ENCODE measurements at places on chromosomes 5 and 9.

DNA sequence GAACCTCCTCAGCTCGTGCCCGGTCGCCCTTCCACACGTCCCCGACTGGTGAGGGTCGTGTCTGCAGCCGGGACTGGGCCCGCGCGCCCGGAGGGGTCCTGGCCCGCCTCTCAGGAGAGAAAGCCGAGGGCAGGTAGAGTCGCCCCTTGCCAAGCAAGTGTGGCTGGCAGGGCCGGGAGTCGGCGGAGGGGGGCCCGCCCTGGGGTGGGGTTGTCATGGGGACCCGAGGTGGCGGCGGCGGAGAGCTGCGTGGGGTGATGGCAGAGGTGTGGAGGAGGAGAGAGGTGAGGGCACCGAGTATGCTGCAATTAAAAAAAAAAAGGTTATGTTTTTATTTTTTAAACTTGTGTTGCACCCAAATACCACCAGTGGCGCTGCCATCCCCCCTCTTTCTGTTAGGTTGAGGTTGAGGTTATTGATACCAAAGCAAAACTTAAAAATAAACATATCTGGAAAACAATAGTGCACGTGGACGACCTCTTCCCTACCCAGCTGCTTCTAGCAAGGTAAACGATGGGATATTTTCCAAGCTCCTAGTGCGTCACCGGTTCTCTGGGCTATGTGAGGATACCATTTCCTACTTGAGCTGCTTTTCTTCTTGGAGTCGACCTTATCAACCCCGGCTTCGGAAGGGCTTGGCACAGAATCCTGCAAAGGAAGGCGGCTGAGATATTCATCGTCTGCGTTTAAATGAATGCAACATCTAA lies 660 bp downstream of the SCAMP1 start:
- peak; percentile 36 for DNase-seq

- no peak for DNase-seq
Measured at GRCh38 chr5:150531686-150532085, 23.8 kb downstream of the NDST1 start.

DNA sequence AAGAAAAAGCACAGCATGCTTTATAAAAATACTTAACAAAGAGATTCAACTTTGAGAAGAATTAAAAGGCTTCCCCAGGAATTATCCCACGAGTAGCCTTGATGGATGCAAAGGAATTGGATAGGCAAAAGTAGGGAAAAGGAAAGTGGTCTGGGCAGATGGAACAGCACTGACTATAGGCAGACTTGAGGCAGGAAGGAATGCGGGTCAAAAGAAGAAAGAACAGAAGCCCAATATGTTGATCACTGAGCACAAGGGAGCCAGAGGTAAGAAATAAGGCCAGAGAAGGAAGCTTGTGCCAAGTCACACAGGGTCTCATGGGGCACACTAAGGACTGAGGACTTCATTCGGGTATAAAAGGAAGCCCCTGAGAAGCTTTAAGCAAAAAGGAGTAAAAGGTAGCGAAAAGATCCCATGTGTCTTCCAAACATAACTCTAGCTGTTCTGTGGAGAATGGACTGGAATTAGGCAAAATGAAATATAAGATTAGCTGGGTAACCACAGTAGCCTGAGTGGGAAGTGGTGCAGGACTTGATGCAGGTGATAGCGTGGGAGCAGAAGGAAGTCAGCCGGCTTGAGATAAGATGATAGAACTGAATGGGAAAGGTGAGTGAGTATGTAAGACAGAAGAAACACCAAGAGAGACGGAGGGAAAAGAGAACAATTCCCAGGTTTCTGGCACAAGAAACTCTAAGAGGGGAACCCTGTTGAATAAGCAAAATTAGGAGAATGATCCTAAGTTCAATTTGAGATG lies 106.6 kb downstream of the DENND1A start:
- DNase-seq: no peak

- DNase-seq: no peak
Measured at GRCh38 chr9:113851873-113852272, 24.2 kb upstream of the ZNF618 start.

- DNase-seq: no peak
Measured at GRCh38 chr9:95201206-95201605, 116.3 kb downstream of the FANCC start.

Measured in stimulated activated CD8-positive, alpha-beta memory T cell treated with anti-CD3 and anti-CD28 coated beads, Interleukin-7, amount 100 ng/mL, for 1 hour (primary cell).